ENCODE measurements at places on chromosomes 12 and 14. TPM values are rescaled to one million over a fixed set of nuclear protein-coding genes. Genes with fewer than 3 reads are reported as not detected.
A peak's percentile ranks its signal among the peaks of the same experiment; 100 is the strongest.

GRCh38 chr12:69688471-69689427 is 10.4 kb downstream of the BEST3 start:
- peak; percentile 17 for DNase-seq

GRCh38 chr14:72568296-72568992 is 325.5 kb downstream of the DPF3 start:
- DNase-seq: no peak

SMCO3 gene
- polyA plus RNA-seq: 0.13 TPM

ESPL1 gene
- polyA plus RNA-seq: 4.3 TPM

KRT82 gene
- not detected for polyA plus RNA-seq

DNA sequence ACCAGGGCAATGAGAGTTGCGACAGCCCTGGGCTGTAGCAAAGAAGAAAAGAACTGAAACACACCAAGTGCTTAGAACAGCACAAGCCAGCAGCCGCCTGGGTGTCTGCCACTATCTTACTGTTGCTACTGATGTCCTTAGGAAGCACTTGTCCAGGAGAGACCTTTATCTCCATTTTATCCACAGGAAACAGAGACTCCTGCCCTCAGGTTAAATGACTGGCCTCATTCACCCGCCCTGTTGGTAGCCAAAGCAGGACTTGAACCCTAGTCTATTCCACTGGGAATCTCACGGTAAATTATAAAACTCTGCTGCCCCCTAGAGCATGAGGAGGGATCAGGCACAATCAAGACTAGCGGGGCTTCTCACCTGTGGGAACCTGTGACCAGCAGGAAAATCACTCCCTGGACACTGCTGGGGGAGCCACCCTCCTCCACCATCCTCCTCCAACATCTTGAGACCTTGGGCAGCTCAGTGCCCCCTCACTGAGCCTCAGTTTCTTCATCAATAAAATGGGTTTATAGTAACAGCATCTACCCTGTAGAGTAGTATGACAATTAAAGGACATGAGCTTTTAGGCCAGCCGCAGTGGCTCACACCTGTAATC is 20.5 kb upstream of the TESC start:
- no peak for DNase-seq

MGP gene
- polyA plus RNA-seq: 193 TPM

DNA sequence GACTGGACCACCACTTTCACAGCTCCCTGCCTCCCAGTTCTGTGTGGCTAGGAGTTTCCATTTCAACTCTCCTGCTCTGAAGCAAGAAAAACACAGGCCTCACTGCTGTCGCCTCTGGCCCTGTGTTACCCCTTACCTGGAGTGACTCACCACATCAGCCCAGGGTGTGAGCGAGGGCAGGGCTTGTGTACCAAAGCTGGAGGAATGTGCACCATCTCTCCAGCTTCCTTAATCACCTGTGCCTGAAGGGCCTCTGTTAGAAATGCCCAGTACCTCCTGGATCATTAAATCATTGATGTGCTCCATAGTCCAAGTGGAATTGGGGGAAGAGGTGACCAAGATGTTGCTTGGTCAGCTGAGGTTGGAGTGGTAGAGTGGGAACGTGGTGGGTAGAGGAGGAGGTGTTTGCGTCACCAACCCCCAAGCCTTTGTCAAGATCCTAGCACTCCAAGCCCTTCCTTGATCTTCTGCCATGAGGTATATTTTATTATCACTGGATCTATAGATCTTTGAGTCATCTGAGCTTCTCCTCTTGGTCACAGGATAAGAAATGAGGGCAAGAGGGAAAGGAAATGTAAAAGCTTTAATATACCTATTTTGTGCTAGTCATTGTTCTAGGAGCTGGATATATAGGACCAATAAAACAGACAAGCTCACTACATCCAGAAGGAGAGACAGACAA is 51.3 kb downstream of the SSPN start:
- DNase-seq: no peak

GRCh38 chr12:1587927-1588574 is 6.3 kb downstream of the FBXL14 start:
- no peak for DNase-seq
